HepG2 (cell line): ENCODE measurements at places on chromosomes 13 and 19. TPM values are rescaled to one million over a fixed set of nuclear protein-coding genes. Genes with fewer than 3 reads are reported as not detected.

The MPND gene
- 12.9 and 15.8 TPM in 2 replicates for total RNA-seq

The ZNF813 gene
- 8.9 and 14.9 TPM in 2 replicates for total RNA-seq

The ZNF492 gene
- total RNA-seq, result not detected in 2 replicates

The NR1H2 gene
- total RNA-seq, result 11.7 and 13.5 TPM in 2 replicates

The PLA2G4C gene
- 0.87 and 1.7 TPM in 2 replicates for total RNA-seq

DNA sequence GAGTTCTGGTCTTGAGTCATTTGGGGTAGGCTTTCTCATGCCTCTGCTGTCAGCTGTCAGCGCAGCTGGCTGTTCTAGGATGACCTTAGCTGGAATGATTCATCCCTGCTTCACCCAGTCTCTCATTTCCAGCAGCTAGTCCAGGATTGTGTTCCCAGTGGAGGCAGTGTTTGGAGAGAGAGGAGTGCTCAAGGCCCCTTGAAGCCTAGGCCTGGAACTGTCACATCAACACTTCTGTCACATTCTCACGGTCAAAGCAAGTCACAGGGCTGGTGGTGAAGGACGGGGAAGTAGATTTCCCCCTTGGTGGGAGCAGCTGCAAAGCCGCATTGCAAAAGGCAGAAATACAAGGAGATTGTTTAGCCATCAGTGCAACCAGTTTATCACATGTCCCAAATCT is 15.2 kb downstream of the TPT1 start:
- peak; percentile 62 for DNase-seq

- DNase-seq, result peak; percentile 84
Measured at GRCh38 chr19:16070366-16070990, 5.8 kb upstream of the TPM4 start.

GRCh38 chr13:103029798-103030197 is 36.4 kb downstream of the SLC10A2 start:
- no peak for DNase-seq

- peak; percentile 59 for DNase-seq
Measured at GRCh38 chr13:28637714-28638355, 21.1 kb upstream of the POMP start.

- no peak for DNase-seq
Measured at GRCh38 chr19:33678796-33679585, 57.2 kb downstream of the CHST8 start.

- DNase-seq, result no peak
Measured at GRCh38 chr19:12843999-12844732, 5.9 kb downstream of the MAST1 start.

DNA sequence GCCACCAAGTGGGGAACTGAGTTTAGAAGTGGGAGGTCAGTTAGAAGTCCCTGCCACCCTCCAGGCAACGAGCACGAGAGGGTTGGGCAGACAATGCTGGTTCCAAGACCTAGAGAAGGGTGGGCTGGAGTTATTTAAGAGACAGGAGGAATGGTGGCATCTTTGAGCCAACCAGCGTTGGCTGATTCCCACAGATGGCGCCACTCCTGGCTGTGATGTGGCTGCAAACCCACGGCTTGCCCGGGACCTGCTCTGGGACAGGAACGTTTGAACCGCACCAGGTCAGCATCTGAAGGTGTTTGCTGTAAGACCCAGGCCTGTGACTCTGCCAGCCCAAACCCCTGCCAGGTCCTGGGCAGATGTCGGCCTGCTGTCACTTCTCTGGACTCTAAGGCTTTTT is 42.8 kb downstream of the BICRA start:
- DNase-seq, result no peak

DNA sequence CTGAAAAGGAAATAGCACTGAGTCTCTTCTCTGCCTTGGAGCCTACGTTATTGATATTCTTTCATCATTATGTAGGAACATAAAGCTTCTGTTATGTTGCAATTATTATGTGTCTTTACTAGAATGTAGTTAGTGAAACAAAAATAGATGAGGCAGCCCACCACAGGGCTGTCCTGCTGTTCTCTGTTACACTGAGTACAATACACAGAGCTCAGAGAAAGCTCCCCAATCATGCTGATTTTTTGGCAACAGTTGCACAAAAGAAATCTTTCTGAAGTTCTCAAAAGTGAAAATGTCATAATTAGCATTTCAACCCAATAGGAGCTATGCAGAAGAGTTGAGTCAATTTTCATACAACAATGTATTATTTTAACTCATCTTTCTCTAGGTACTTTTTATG is 119.5 kb downstream of the EFNB2 start:
- DNase-seq, result no peak

GRCh38 chr19:49150944-49151243 is 4.3 kb downstream of the HRC start:
- no peak for DNase-seq

DNA sequence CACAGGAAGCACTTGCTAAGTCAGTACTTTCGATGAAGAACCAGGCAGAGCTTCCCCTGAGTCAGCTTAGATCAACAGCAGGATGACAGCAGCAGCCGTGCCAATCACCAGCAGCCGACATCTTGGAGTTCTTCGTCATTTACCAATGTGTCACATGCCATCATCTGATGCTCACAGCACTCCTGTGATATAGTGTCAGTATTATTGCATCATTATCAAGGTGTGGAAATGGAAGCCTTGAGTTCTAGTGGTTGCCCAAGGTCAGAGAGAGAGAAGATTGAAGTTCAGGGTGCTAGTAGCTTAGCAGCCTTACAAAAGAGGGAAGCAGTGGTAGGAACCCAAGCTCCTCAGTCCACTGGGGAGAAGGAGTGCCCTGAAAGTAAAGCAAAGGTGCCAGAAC is 331.5 kb downstream of the ZNF536 start:
- DNase-seq, result no peak

GRCh38 chr13:85313761-85314503 is 485.3 kb downstream of the SLITRK6 start:
- DNase-seq, result no peak

DNA sequence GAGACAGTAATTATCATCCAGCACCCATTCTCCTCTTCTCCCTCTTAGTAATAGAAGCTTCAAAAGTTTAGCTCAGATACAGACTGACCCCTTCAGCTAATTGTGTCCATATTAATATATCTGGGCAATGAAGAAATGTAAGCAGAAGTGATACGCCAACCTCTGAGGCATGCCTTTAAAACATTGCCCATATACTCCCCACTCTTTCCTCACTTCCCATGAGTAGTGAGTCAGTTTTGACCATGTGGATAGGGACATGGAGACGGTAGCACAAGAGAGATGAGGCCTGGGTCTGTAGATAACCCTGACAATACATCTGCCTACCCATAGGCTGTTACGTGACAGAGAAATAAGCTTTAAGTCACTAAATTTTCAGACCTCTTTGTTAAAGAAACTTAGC is 147.6 kb downstream of the KCTD12 start:
- no peak for DNase-seq
